SJSA1 (cell line): ENCODE measurements at places on chromosomes 2 and 18. TPM values are rescaled to one million over a fixed set of nuclear protein-coding genes. Genes with fewer than 3 reads are reported as not detected.

DNA sequence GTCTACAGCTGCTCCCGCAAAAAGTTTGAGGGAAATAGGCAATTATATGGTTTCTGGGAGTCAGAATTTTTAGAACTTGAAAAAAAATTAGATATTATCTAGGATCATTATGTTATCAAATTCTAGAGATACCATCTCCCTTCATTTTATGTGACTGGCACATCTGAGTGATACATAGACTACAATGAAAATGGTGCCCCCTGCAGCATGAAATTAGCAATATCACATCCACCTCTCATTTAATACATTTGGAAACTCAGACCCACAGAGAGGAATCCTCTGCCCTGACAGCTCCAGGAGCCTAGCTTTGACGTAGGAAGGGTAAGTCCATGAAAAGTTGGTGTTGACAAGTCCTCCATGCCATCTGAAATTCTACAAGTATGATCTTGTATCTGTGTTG is 381.6 kb downstream of the SUCLG1 start:
- DNase-seq, result peak; percentile 11

- DNase-seq, result no peak
These were observed 11.5 kb downstream of the NPC1 start for GRCh38 chr18:23574611-23575308.

- no peak for DNase-seq
These were observed 122.2 kb upstream of the ZEB2 start for GRCh38 chr2:144642131-144642530.

DNA sequence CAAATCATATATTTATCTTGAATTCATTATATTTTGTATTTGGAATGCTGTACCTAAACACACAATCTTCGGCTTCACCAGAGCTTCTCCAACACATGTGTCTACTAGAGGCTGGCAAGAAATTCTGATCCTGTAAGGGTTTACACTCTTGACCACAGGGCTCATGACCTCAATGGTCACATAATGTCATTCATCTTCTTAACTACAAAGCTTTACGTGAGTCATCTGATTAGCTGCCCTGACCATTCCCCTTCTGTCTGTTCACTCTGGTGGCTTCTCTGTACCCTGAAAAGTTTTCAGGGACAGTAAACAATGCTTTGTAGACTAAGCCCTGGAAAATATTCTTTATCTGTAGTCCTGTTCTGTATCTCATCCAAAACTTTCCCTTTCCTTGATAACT is 423.9 kb downstream of the CMPK2 start:
- no peak for DNase-seq

GRCh38 chr18:54737986-54738385 is 90.3 kb upstream of the RAB27B start:
- DNase-seq, result peak; percentile 59

DNA sequence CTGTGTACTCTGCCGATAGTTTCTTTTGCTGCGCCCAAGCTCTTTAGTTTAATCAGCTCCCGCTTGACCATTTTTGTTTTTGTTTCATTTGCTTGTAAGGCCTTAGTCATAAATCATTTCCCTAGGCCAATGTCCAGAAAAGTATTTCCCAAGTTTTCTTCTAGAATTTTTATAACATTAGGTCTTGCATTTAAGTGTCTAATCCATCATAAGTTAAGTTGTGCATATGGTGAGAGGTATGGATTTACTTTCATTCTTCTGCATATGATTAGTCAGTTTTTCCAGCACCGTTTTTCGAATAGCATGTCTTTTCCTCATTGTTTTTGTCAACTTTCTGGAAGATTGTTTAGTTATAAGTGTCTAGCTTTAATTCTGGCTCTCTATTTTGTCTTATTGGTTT is 484.8 kb upstream of the CNTNAP5 start:
- DNase-seq, result no peak

GRCh38 chr2:239548965-239549595 is 148.3 kb upstream of the HDAC4 start:
- DNase-seq, result no peak

DNA sequence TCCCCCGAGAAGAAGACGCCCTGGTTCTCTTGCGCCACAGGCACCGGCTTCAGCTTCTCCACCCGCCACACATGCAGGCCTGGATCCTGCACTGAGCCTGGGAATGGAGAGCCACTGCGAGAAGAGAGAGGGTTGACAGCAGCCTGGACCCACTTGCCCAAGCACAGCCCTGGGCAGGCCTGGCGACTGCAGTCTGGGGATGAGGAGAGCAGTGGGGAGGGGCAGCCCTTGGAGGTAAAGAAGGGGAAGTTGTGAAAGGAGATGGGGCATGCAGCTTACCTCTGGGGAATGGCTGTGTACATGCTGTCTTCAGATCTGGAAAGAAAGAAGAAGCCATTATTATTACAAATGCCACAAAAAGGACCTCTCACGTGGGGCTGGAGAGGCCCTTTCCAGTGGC is 8.3 kb downstream of the CAPG start:
- no peak for DNase-seq

DNA sequence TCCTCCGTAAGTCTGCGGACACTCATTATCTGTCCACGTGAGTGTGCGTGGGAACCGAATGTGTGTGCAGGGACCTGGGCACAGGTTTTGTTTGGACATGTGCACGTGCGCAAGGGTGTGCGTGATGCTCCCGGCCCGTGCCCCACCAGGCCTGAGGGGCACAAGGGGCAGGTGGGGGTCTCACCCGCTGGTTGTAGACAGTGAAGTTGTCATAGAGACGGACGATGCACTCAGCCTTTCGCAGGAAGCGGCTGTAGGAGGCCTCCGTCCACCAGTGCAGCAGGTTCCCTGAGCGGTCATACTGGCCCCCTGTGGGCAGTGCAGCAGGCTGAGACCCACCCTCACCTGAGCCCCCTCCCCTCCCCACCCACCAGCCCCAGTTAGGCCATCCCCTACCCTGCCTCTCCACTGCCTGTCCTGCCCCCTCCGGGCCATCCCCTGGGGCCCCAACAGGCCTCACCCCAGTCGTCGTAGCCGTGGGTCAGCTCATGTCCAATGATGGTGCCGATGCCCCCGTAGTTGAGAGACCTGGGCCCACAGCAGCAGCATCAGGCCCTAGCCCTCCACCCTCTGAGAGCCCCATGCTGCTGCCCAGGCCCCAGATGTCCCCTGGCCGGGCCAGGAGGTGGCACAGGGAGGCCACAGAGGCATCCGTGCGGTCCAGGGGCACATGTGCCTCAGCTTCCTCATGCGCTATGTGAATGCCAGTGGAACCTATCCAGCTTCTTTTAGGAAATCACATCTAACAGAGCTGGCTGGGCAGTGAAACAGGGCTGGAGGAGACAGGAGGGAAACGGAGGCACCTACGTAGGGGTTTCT is 6.1 kb downstream of the ECEL1 start:
- no peak for DNase-seq

DNA sequence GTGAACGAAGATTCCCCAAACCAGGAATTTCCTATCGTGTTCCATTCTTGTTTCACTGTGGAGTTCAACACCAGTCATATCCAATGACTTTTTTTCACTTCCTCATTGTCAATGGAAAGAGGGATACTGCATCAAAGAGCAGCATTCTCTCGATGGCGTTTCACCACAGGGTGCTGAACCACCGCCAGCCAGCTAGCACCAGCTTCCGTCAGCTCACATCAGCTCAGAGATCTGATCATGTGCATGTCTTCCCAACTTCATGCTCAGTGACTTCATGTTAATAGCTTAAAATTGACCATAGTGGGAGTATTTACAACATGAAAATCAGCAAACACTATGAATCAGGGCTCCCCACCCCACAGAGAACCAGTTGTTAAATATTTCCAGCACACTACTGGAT is 359.9 kb downstream of the TNS1 start:
- no peak for DNase-seq

- no peak for DNase-seq
These were observed 418.0 kb upstream of the ID2 start for GRCh38 chr2:8263901-8264300.

- peak; percentile 40 for DNase-seq
These were observed 636.2 kb upstream of the CHAC2 start for GRCh38 chr2:53131416-53131815.

DNA sequence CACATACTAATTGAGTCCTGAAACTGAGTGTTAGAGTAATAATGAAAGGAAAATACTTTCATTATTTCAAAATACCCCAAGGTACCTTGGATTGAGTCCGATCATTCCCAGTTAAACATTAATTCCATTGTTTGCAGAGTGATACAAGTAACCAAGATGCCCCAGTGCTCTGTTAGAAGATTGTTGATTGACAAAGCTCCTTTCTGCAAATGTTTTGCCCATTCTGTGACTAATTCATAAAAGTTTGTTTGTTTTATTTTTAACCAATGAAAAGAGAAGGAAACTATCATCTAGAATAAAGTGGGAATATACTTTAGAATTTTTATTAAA is 124.0 kb downstream of the GULP1 start:
- no peak for DNase-seq

MALL gene
- total RNA-seq, result not detected in 2 replicates

EHD3 gene
- total RNA-seq, result 3.0 and 8.1 TPM in 2 replicates

CCDC85A gene
- 0.06 and 0.37 TPM in 2 replicates for total RNA-seq

RGPD3 gene
- total RNA-seq, result 0.03 and 0.39 TPM in 2 replicates

CYP27C1 gene
- total RNA-seq, result 0.63 and 2.7 TPM in 2 replicates

PER2 gene
- 4.6 and 5.8 TPM in 2 replicates for total RNA-seq

SNTG2 gene
- 6.7 and 8.7 TPM in 2 replicates for total RNA-seq

IL36RN gene
- not detected in 2 replicates for total RNA-seq
